ENCODE measurements at places on chromosomes 3 and 15.
A peak's percentile ranks its signal among the peaks of the same experiment; 100 is the strongest.

GRCh38 chr3:100127792-100128191 lies 13.5 kb upstream of the FILIP1L start:
- H3K27me3 ChIP-seq: no peaks in the 10 kb centered on the region
- no peak overlapping the region for H3K27ac ChIP-seq
- DNase-seq: no peak
- H3K4me1 ChIP-seq: peaks cover 24% of the 10 kb centered on the region
- no peak overlapping the region for H3K4me3 ChIP-seq
- H3K36me3 ChIP-seq: no peaks in the 10 kb centered on the region

DNA sequence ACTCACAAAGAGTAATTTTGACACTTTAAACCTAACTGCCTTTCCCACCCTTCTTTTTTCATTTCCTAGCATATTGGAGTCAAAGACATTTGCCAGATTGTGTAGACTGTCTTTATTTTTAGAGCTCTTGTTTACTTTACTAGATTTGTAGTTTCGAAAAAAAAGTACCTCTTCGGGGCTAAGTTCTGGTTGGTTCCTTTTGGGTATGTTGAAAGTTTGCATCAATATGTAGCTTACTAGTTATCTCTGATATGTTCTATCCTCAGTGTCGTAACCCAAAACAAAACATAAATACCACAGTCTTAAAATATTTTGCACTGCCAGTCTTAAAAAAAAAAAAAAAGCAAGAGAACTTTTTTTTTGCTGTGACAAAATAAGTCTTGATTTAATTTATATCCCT lies 52.2 kb downstream of the REC114 start:
- H3K4me3 ChIP-seq: no peak overlapping the region
- no peaks in the 10 kb centered on the region for H3K36me3 ChIP-seq
- H3K27me3 ChIP-seq: peaks cover 4% of the 10 kb centered on the region
- H3K27ac ChIP-seq: no peak overlapping the region

DNA sequence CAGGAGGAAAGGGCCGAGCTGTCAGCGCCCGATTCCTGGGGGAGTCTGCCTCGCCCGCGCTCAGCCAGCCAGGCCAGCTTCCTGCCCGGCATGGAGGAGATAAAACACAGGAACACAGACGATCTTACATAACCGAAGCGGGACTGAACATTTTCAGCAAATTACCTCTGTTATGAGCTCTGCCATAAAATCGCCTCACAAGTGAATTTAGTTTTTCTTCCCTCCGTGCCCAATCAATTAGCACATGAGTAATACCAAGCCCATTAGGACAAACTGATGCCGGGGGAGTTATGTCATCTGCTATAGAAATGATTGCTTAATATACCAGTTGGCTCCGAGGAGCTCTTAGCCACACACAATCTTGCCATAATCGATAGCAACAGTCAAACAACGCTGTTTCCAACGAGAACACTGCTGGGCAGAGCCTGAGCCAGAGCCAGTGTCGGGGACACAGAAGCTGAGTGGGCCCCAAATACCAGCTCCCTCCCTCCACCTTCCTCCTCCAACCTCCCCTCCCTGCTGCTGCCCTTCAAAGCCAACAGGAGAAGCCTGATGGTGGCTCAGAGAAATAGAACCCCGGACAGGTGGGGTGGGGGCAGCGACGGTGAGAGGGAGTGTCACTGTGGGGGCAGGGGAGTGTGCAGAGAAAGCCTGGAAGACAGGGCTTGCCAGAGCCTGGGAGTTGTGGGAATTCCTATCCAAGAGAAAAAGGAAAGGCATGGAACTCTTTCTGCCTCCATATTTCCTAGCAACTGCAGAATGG lies 279.4 kb upstream of the TLE3 start:
- peaks cover 13% of the 10 kb centered on the region for H3K27me3 ChIP-seq
- peak overlapping the region; percentile 72 for H3K4me3 ChIP-seq
- H3K27ac ChIP-seq: peak overlapping the region; percentile 36
- peak; percentile 63 for DNase-seq

DNA sequence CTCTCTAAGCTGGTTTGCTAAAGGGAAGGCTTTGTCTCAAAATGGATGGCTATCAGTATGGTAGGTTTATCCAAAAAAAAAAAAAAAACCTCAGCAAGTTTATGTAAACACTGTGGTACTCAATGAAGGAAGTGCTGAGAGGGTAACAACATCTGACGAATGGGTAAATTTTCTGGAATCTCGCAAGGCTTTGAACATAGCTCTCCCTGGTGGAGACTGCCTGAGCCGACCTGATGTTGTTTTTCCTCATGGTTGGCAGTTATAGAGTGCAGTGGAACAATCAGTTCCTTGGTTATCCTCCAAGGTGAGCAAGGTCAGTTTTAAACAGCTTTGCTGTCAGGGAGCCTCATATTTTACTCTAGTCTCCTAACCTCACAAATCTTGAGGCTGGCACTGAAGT lies 94.6 kb downstream of the ZPLD1 start:
- H3K27me3 ChIP-seq: no peaks in the 10 kb centered on the region
- no peaks in the 10 kb centered on the region for H3K36me3 ChIP-seq
- H3K4me3 ChIP-seq: no peak overlapping the region

DNA sequence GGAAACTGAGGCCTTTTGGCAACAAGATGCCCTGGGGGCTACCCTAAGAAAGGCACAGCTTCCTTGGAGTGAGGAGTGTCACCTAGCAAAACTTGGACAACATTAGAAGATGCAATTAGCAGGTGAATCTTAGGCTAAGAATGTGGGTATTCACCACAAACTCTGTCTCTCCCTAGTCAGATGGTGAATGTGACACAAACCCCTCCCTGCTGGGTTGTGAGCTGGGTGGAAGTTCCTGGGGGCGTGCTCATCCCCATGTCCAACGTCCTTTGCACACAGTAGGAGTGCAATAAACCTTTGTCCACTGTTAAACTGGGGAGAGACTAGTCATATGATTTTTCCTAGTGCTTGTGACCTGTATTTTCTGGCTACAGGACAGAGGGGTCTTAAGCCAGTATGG lies 67.1 kb upstream of the SH3GL3 start:
- H3K4me3 ChIP-seq: no peak overlapping the region
- H3K4me1 ChIP-seq: peaks cover 17% of the 10 kb centered on the region
- peaks cover 44% of the 10 kb centered on the region for H3K27me3 ChIP-seq
- no peak for DNase-seq

GRCh38 chr3:188362405-188362831 lies 208.5 kb downstream of the LPP start:
- H3K4me1 ChIP-seq: peaks cover 49% of the 10 kb centered on the region
- no peak overlapping the region for H3K4me3 ChIP-seq
- DNase-seq: no peak
- peaks cover 4% of the 10 kb centered on the region for H3K36me3 ChIP-seq

GRCh38 chr15:97652700-97653167 lies 307.8 kb upstream of the ARRDC4 start:
- H3K4me3 ChIP-seq: peak overlapping the region; percentile 82
- DNase-seq: peak; percentile 76
- no peaks in the 10 kb centered on the region for H3K36me3 ChIP-seq
- H3K27me3 ChIP-seq: peaks cover 54% of the 10 kb centered on the region
- no peak overlapping the region for H3K27ac ChIP-seq
- peaks cover 41% of the 10 kb centered on the region for H3K4me1 ChIP-seq

DNA sequence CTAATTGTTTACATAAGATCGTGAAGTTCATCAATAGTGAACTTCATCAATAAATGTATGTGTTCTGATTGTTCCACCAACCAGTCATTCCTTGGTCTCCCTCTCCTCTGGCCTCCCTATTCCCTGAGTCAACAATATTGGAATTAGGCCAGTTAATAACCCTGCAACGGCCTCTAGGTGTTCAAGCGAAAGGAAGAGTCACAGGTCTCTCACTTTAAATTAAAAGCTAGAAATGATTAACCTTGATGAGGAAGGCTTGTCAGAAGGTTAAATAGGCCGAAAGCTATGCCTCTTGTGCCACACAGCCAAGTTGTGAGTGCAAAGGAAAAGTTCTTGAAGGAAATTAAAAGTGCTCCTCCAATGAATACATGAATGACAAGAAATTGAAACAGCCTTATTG lies 89.4 kb upstream of the ACKR4 start:
- H3K27ac ChIP-seq: no peak overlapping the region
- H3K4me1 ChIP-seq: no peaks in the 10 kb centered on the region
- H3K4me3 ChIP-seq: no peak overlapping the region
- DNase-seq: no peak
- no peaks in the 10 kb centered on the region for H3K27me3 ChIP-seq
- peaks cover 74% of the 10 kb centered on the region for H3K36me3 ChIP-seq

- H3K4me1 ChIP-seq: peaks cover 44% of the 10 kb centered on the region
- H3K36me3 ChIP-seq: peaks cover 11% of the 10 kb centered on the region
- peak; percentile 38 for DNase-seq
- H3K4me3 ChIP-seq: peak overlapping the region; percentile 70
Observed at GRCh38 chr15:90400759-90401314, 12.8 kb downstream of the IQGAP1 start.

GRCh38 chr3:178388473-178388872 lies 147.8 kb upstream of the KCNMB2 start:
- DNase-seq: no peak
- H3K4me1 ChIP-seq: peaks cover 27% of the 10 kb centered on the region
- no peaks in the 10 kb centered on the region for H3K36me3 ChIP-seq
- H3K27me3 ChIP-seq: no peaks in the 10 kb centered on the region

GRCh38 chr15:25422021-25422420 lies 16.8 kb downstream of the UBE3A start:
- no peak overlapping the region for H3K4me3 ChIP-seq
- no peaks in the 10 kb centered on the region for H3K4me1 ChIP-seq
- no peaks in the 10 kb centered on the region for H3K27me3 ChIP-seq
- H3K36me3 ChIP-seq: peaks cover 97% of the 10 kb centered on the region
- no peak for DNase-seq

- H3K36me3 ChIP-seq: peaks cover 4% of the 10 kb centered on the region
- H3K27me3 ChIP-seq: no peaks in the 10 kb centered on the region
- H3K4me3 ChIP-seq: no peak overlapping the region
- peak overlapping the region; percentile 11 for H3K27ac ChIP-seq
- H3K4me1 ChIP-seq: peaks cover 53% of the 10 kb centered on the region
Observed at GRCh38 chr3:42019144-42019952, 57.4 kb upstream of the ULK4 start.

- H3K27ac ChIP-seq: no peak overlapping the region
- no peak for DNase-seq
- H3K36me3 ChIP-seq: peaks cover 21% of the 10 kb centered on the region
- H3K27me3 ChIP-seq: no peaks in the 10 kb centered on the region
Observed at GRCh38 chr3:135667061-135667460, 298.5 kb upstream of the PPP2R3A start.

DNA sequence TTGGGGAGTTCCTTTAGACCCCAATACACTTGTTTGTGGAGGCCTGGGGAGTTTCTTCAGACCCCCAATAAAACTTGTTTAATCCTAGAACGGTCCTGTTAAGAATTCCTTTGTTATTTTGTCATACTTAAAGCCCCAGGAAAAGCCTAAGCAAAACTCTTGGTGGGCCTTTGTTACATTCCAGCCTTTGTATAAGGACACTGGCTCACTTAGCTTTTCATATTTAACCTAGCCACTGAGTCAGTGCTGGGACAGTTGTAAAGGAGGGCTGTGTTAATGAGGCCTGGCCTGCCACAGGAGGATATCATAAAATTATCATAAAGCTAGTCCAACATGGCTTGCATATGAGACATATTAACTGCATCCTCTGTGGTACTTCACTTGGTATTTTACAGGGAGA lies 760.1 kb downstream of the ZNF385D start:
- no peak for DNase-seq
- H3K27ac ChIP-seq: no peak overlapping the region
- H3K4me3 ChIP-seq: no peak overlapping the region
- H3K36me3 ChIP-seq: no peaks in the 10 kb centered on the region

GRCh38 chr3:61848885-61849284 lies 287.5 kb downstream of the PTPRG start:
- DNase-seq: no peak
- H3K36me3 ChIP-seq: no peaks in the 10 kb centered on the region
- peaks cover 5% of the 10 kb centered on the region for H3K27me3 ChIP-seq
- H3K4me1 ChIP-seq: peaks cover 48% of the 10 kb centered on the region
